CD4-positive, alpha-beta T cell treated with Interleukin-6 for 4 hours (primary cell): ENCODE measurements at places on chromosomes 5 and 9.

- DNase-seq, result no peak
Measured at GRCh38 chr5:35518104-35518503, 99.6 kb upstream of the SPEF2 start.

DNA sequence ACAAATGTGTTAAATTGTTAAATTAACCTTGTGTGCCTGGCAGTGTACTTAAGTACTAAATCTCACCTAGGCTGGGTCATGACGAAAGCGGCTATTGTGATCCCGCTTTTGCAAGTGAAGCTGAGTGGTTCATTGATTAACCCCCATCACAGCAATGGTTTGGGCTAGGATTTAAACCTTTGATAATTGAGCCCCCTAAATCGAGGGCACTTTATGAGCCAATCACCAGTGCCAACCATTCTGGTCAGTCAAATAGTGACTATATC, 22.8 kb downstream of the HNRNPK start:
- no peak for DNase-seq

- DNase-seq, result no peak
Measured at GRCh38 chr9:2192356-2192979, 177.3 kb downstream of the SMARCA2 start.

DNA sequence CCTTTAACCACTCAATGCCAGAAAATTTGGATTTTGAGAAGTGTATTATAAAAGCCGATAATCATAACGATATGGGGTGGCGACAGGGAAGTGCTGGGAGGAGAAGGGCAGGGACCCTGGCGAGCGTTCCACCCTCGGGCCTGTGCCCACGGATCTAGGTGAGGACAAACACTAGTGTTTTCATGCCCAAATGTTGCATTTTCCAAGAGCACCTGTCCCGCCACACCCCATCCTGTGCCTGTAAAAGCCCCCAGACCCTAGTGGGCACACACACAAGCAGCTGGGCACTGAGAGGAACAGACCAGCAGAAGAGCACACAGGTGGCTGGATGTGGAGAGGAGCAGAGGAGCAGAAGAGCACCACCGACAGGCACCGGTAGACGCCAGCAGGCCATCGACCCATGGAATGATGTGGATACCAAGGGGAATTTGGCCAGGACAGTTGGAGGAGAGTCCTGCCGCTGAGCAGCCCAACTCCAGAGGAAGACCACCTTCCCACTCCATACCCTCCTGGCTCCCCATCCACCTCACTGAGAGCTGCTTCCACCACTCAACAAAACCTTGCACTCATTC, 315.0 kb downstream of the EDIL3 start:
- no peak for DNase-seq
